ENCODE measurements at places on chromosomes 1 and 21.
A peak's percentile ranks its signal among the peaks of the same experiment; 100 is the strongest.

GRCh38 chr1:89689234-89689633 lies 56.3 kb downstream of the LRRC8C start:
- DNase-seq, result no peak

- DNase-seq, result no peak
Observed at GRCh38 chr1:81118550-81118949, 682.2 kb upstream of the ADGRL2 start.

DNA sequence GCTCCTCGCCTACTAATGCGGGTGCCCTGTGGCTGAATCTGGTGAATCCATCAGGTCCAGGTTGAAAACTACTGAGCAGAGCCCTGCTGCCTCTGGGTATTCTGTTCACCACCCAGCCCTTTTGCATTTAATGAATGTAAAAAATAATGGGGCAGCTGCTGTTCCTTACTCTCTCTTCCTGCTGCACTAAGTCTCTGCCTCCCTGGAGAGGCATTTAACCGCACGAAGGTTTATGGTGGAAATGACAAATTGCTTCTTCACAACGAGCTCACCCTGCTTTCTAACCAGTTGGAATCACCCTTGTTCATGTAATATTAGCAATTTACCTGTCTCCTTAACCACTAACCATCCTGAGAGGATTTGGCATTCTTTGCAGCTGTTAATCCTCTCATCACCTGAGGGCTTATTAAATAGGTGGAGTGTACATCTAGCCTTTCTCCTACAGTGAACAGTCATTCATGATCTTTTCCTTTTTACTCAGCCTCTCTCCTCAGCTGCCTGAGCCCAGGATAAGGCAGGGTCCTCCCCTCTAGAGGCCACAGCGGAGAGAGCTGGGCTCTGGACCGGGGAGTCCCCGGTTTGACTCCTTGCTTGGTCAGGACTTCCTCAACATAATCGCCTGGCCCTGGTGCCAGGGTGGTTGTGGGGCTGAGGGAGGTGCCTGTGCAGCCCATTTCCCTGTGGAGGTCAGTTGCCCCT lies 97.6 kb downstream of the NOS1AP start:
- peak; percentile 63 for DNase-seq

- no peak for DNase-seq
Observed at GRCh38 chr1:51819810-51820209, 58.7 kb downstream of the NRDC start.

GRCh38 chr1:226158457-226158856 lies 28.1 kb downstream of the ACBD3 start:
- no peak for DNase-seq

DNA sequence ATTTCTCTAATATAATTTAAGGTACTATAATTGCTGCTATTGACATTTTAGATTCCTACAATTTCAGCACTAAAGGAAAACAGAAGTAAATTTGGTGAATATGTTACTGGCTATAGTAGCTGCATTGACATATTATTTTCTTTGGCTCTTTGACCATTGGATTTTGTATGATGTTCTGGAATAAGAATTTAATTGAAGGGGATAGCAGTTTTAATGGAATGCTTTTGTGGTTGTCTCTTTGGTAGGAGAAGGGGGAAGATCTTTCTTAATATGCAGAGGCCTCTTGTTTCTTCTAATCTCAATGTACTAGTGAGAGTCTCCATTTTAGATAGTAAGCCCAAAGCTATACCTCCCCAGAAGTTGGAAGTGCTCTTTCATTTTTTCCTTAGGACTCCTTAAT lies 6.9 kb downstream of the DTL start:
- DNase-seq, result no peak

GRCh38 chr1:8314346-8315280 lies 3.3 kb upstream of the SLC45A1 start:
- DNase-seq, result peak; percentile 75

- DNase-seq, result no peak
Observed at GRCh38 chr21:45531393-45532215, 10.6 kb downstream of the SLC19A1 start.

- DNase-seq, result no peak
Observed at GRCh38 chr1:237247442-237247841, 205.5 kb downstream of the RYR2 start.

DNA sequence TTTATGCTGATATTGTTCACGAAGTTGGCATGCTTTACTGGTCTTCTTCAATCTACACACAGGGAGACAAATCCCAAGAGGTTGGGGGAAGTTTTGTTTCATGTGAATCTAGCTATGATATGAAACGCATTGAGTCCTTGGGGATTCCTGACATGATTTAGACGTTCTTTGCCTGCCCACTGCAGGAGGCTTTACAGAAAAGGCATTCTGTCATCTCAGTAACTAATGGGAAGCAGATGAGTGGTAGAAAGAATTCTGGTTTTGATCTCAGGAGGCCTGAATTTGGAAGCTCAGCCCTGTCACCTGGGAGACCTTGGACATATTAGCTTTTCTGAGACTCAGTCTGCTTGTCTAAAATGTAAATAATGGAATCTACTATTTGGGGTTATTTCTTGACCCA lies 383.0 kb upstream of the NFIA start:
- DNase-seq, result no peak

- DNase-seq, result no peak
Observed at GRCh38 chr1:40684669-40685068, 6.8 kb upstream of the NFYC start.

DNA sequence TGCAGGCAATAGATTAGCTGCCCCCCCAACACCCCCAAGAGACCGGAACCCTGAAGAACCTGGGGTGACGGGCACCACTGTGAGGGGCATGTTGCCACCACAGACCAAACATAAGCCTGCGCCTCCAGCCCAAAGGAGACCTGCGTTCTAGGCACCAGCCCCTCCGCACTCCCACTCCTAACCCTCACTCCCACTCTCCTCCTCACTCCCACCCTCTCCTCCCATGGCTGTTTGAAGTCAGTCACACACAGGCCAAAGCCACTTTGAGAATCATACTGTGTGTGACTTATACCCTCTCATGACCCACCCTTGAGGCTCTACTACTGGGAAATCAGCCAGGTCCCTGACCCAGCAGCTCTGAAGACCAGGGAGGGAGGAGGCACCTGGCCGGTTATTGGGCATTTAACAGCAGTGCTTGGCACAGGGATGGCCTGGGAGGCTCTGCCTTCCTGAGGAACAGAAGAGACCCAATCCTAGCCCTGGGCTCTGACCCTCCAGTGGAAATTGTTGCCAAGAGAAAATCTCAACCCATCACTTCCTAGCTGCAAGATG lies 43.5 kb downstream of the FBXO2 start:
- no peak for DNase-seq

GRCh38 chr1:78339490-78339889 lies 151.3 kb upstream of the PTGFR start:
- DNase-seq, result no peak

- no peak for DNase-seq
Observed at GRCh38 chr1:44467566-44467965, 62.5 kb downstream of the RNF220 start.

GRCh38 chr1:158055854-158056253 lies 62.4 kb downstream of the KIRREL1 start:
- no peak for DNase-seq

GRCh38 chr1:177966199-177966598 lies 3.7 kb downstream of the SEC16B start:
- DNase-seq, result no peak

DNA sequence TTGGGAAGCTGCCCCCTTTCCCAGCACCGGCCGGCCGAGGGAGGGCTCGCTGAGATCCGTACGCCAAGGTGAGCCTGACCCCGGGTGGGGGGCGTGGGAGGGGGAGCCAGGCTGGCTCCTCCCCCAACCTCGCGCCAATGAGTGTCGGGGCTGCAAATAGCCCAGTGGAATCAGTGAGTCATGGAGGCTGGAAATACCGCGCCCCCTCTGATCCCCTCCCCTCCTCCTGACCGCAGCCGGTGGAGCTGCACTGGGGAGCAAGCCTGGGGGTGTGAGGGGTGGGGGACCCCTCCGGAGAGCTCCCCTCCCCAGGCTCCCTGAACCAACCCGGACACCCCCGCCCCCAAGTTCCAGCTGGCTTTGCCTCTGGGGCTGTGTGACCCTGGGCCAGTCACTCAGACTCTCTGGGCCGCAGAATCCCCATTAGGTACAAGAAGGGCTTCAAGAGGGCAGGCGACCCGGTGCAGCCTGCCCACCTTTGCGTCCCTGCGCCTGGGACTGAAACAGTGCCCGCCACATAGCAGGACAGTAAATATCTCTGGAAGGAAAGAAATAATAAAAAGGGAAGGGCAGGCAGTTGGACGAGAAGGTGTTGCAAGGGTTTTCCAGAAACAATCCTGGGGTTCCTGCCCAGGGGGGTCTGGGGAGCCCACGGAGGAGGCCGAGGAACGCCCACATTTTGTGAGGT lies 4.5 kb downstream of the HSPB7 start:
- DNase-seq, result peak; percentile 30

- no peak for DNase-seq
Observed at GRCh38 chr1:35660581-35661473, 19.5 kb upstream of the PSMB2 start.

GRCh38 chr1:81208441-81208840 lies 592.3 kb upstream of the ADGRL2 start:
- DNase-seq, result no peak

GRCh38 chr1:246213036-246213435 lies 294.0 kb downstream of the SMYD3 start:
- no peak for DNase-seq

- no peak for DNase-seq
Observed at GRCh38 chr1:245132771-245133170, 22.0 kb upstream of the KIF26B start.

Measured in NCI-H2171 treated with DMSO at 0.1 percent for 48 hours (cell line).